ENCODE measurements at places on chromosomes 11 and 22.

DNA sequence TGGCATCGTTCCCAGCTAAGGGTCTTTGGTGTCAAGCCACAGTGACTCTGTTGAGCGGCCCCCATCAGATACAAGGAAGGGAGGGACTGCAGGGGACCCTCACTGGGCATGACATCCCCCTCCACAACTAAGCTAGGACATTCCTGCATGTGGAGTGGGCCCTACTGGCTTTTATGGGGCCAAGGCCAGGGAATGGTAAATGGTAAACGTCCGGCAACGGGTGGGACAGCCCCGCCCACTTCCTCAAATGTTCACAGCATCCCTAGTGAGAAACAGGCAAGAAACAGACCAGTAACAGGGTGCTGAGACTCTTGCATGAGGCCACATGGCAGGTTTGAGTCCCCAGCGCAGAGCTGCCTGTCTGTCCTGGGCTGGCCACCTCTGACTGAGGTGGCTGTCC is 4.4 kb downstream of the TMPRSS6 start:
- DNase-seq, result no peak

- no peak for DNase-seq
Measured at GRCh38 chr11:32885556-32885955, 7.1 kb upstream of the QSER1 start.

DNA sequence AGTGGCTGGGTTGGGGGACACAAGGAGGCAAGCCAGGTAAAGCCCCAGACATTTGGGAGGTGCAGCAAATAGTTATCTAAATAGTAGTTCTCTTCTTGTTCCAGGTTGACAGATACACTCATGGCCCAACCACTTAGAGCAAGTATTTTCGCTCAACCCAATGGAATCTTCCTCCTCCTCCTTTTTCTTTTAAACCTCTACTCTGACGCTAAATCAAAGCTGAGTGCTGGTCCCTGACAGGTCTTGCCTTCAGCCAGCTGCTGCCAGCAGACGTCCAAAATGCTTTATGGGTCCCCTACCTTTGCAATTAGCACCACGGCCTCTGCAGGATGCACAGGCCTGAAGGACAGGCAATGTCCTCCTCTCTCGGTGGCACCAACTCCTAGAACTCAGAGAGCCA is 558.5 kb downstream of the MIAT start:
- DNase-seq, result no peak

- DNase-seq, result no peak
Measured at GRCh38 chr11:27403195-27403594, 40.2 kb upstream of the CCDC34 start.

GRCh38 chr11:57150454-57150917 is 31.3 kb upstream of the LRRC55 start:
- no peak for DNase-seq

GRCh38 chr11:78722786-78723185 is 148.1 kb upstream of the NARS2 start:
- DNase-seq, result no peak

GRCh38 chr11:1043563-1044096 is 7.1 kb upstream of the MUC6 start:
- no peak for DNase-seq

- no peak for DNase-seq
Measured at GRCh38 chr11:126007238-126007637, 55.4 kb downstream of the CDON start.

DNA sequence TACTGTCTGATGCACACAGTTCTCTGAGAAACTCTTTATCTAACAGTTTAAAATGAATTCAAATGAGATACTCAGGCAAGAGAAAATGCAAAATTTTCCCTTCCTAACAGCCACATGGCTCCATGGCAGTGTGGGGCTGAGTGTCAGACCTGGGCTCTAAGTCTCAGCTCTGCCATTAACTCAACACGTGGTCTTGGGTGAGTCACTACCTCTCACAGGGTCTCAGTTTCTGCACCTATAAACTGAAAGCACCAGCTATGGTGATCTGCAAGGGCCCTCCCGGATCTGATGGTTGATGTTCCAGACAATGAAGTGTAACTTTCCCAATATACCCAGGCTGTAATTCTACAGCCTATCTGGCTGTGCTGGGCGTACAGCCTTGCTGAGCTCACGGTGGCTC is 70.5 kb downstream of the KCNC1 start:
- DNase-seq, result no peak

GRCh38 chr11:70138403-70138802 is 60.3 kb downstream of the ANO1 start:
- no peak for DNase-seq

- no peak for DNase-seq
Measured at GRCh38 chr11:10688401-10688800, 5.2 kb downstream of the IRAG1 start.

DNA sequence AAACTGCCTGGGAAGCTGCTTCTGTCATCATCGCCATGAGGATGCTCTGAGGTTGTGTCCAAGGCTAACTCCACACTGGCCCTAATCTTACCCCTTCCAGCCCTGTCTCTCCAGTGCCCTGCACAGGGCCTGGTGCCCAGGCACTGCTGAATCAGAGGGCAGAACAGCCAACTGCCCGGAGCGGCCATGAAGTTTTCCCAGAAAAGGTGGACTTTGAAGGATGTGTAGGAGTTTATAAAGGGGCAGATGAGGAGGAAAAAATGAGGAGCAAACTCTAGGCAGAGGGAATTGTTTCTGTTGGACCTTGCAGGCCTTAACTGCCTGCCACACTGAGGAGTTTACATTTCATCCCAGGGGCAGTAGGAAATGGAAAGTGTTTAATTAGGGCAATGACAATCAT is 39.4 kb upstream of the TCF20 start:
- DNase-seq, result no peak

DNA sequence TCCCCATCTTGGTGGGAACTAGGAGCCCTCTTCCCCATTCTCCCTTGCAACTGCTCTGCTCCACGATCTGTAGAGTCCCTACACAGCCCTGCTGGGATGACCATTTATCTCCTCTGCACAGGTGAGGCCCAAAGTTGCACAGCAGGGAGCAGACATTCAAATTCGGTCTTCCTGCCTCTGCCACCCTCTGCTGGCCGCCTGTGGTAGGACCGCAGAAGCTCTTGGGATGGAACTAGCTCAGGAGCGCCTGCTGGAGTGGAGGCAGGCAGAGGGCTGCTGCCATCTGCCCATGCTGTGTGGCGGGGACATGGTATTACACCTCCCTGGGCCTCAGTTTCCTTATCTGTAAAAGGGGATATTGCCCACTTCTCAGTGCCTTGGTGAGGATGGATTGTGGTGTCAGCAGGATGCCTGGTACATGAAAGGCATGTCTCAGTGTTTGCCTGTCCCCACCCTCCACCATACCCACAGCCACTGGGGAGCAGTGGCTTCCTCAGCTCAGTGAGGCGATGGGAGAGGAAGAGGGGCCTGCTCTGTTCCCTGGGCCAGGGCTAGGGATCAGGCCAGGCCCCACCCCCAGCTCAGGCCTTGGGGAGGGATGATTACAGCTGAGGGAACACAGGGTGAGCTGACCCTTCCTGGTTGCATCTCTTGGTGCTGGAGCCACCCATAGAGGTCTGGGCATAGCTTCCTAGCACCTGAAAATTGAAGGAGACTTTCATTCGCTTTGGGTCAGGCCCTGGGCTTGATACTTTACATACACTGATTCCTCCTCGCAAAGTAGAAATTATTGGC is 11.3 kb upstream of the OMP start:
- no peak for DNase-seq

GRCh38 chr11:1912289-1912878 is 7.1 kb upstream of the TNNT3 start:
- no peak for DNase-seq

DNA sequence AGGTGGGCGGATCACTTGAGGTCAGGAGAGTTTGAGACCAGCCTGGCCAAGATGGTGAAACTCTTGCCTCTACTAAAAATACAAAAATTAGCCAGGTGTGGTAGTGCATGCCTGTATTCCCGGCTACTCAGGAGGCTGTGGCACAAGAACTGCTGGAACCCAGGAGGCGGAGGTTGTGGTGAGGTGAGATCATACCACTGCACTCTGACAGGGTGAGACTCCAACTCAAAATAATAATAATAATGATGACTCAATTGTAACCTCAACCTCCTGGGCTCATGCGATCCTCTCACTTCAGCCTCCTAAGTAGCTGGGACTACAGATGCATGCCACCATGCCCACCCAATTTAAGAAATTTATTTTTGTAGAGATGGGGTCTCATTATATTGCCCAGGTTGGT is 15.6 kb upstream of the CHRNA10 start:
- DNase-seq, result no peak

DNA sequence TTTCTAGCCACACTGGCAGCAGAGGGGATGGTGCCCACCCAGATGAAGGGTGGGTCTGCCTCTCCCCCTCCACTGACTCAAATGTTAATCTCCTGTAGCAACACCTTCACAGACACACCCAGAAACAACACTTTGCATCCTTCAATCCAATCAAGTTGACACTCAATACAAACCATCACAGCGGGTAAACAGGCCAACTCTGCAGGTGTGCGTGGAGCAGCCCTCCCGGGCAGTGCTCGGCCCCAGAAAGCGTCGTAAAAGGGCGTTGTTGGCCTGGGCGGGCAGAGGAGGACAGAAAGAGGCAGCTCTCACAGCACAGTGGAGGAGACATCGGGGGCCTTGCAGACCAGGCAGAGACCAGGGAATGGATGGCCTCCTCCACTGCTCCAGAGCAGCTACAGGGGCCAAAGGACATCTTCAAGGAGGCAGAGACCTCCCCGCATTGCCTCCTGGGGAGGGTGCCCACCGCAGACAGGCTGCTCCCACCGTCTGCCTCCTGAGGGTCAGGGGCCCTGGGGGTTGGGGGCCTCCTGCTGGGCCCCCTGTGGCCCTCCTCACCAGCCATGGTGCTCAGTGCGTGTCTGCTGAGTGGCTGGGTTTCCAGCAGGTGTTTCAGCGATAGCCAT is 56.1 kb upstream of the FADD start:
- no peak for DNase-seq

DNA sequence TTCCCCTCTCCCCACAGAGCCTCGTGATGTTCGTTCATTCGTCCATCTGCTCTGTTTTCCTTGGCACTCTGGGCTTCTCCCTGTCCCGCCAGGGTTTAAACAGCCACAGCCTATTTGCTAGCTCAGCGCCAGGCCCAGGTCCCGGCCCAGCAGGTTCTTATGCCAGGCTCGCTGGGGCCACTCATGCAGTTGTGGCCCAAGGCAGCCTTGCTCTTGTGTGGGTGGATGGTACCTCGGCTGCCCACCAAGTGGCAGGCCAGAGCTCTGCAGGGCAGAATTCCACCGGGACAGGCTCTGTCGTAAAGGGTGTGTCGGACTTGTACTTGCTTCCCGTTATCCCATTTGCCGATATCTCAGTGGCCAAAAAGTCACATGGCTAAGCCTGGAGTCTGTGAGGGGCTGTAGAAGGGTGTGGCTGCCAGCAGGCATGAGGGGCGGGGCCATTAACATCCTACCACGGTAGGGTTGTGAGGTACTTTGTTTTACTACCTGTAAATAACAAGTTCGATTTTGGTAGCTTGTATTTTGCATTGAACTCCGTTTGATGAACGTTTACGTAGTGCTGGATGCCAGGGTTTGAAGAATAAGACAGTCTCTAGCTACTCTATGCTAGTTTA is 7.9 kb downstream of the FAM118A start:
- DNase-seq, result no peak

GRCh38 chr11:118902336-118903203 is 18.9 kb downstream of the CXCR5 start:
- DNase-seq, result no peak

GRCh38 chr22:36398601-36399471 is 11.1 kb upstream of the MYH9 start:
- DNase-seq, result no peak

DNA sequence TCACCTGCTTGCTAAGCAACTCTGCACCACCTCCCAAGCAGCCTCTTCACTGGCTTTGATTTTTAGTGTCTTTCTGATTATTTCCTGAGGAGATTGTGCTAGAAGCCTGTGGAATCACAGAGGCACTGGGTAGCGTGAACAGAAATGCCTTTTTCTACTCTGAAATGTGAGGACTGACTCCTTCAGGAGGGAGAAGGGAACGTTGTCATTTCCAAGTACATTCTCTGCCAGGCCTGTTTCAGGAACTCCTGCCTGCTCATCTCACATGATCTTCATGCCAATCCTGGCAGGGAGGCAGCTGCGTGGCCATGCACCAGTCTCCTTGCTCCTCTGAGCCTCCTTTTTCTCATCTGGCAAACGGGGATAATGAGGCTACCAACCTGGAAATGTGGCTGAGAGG is 49.8 kb upstream of the PRDM11 start:
- DNase-seq, result no peak

DNA sequence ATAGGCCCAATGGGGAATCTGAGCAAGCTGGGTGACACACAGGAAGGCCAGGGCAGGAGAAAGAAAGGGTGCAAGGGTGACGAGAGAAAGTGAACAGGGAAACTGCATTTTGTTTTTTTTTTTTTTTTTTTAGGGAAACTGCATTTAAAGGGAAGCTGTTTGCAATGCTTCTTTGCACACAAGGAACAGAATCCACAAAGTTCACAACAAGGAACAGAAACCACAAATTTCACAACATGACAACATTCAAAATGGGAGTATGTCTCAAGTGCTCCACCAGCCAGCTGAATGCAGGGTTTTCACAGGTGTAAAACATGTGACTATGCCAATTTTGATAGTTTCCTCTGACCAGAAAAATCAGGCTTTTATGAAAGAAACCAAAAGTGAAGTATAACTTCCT is 6.8 kb upstream of the PLAAT3 start:
- no peak for DNase-seq

DNA sequence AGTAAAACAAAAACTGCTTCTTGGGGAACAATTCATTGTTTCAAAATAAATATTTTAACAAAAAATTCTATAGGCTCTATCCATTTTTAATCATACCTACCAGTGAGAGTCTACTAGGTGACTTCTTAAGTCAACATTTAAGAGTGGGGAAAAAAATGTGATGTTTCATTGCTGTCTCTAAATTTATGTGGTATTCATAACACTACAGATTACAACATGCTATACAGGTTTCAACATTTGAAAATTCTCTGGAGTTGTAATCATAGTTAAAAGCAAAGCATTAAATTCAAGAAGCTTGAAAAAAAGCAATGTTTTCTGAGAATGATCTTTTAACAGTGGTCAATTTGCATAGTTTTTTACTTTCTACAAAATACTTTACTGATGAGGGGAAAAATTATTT is 18.3 kb downstream of the SBF2 start:
- DNase-seq, result no peak

DNA sequence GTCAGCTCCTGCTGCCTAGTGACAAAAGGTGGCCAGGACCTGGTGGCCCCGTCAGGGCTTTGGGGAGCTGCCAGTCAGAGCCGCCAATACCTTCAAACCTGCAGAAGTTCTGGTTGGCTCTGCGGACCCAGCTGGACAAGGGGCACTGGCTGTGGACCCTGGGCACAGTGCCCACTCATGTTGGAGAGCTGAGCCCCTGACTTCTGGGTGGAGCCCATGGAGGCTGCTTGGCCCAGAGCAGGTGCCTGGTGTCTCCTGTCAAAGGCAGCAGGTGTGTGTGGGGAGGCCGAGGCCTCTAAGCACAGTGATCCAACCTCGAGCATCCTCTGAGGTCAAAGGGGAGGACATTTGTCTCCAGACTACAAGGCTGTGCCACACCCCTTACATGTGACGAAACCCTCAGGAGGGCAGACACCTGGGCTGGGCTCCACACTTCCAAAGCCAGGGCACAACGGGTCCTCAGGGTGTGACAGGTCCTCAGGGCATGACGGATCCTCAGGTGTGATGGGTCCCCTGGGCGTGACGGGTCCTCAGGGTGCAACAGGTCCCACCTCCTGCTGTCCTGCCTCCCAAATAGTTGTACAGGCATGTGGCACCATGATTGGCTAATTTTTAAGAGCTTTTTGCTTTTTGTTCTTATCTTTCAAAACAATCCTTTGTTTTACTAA is 37.0 kb downstream of the MUC2 start:
- no peak for DNase-seq

- no peak for DNase-seq
Measured at GRCh38 chr11:33881651-33882503, 10.0 kb downstream of the LMO2 start.

Measured in right renal cortex interstitium (tissue), 3 donors.